ENCODE measurements at places on chromosomes 11 and 22.

GRCh38 chr11:5343474-5344335 is at the start of gene OR51B5:
Gene OR51B5, minus strand, starts transcription at chr11:5343524. Its CDS starts 0 bp downstream, at chr11:5343524.
- no peak for DNase-seq

DNA sequence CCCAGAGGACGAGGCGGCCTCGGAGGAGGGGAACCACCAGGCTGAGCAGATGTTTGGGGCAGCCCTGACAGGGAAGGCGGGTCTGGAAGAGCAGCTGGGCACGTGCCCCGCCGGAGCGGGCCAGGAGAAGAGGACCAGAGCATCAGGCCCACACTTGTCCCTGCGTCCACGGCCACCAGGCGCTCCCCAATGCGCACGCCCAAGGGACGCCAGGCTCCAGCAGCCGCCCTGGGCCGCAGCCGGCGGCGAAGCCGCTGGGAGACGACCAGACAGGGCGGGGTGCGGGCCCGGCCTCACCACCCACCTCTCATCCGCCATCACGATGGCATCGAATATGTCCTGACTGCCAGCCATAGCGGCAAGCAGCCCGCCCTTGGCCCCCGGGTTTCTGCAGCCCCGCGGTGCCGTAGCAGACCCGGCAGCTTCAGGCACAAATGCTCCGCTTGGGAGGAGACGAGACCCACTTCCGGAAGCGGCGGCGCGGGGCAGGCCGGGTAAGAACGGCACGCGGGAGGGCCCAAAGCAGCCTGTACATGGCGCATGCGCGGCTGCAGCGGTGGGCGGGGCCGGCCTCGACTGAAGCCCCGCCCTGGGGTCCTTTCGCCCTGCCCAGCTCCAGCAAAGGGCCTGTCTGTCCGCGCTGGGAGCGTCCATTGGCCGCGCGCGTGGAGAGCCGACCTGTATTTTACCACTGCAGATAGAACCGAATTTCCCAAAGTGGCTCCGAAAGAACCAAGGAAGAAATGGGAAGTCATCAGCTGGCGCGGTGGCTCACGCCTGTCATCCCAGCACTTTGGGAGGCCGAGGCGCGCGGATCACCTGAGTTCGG is at the start of gene LTO1:
LTO1 (minus strand) TSS at position 468 of the 829 bp plus-strand sequence; CDS start at position 354, 114 bp downstream.
- DNase-seq: peak; percentile 99

GRCh38 chr22:29070490-29070889 is 2.3 kb upstream of the KREMEN1 start:
- no peak for DNase-seq

- DNase-seq: no peak
These were observed 12.0 kb downstream of the STX3 start for GRCh38 chr11:59767225-59767611.

DNA sequence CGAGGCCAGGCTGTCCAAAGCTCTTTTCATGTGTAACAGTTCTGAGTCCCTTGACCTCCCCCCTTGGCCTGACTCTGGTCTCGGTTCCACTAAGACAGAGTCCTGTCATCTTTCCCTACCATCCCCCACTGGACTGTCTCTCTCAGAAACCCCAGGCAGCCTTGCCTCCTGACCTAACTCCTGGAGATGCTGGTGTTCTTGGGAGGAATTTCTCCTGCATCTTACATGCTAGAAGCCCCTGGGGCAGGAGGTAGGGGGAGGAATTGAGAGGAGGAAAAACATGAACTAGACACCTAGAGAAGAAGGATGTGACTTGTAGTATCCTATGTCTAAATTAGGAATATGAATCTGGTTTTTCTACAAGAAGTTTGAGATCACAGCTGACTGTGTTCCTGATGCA is 648 bp upstream of the IL18BP start:
- no peak for DNase-seq

GRCh38 chr11:18526130-18526520 is 617 bp downstream of the TSG101 start:
- DNase-seq: no peak

GRCh38 chr11:115300660-115301428 is 203.4 kb downstream of the CADM1 start:
- no peak for DNase-seq

GRCh38 chr22:27598792-27599191 is 202.8 kb downstream of the MN1 start:
- no peak for DNase-seq

GRCh38 chr11:121372671-121373429 is 79.3 kb upstream of the SORL1 start:
- DNase-seq: no peak

DNA sequence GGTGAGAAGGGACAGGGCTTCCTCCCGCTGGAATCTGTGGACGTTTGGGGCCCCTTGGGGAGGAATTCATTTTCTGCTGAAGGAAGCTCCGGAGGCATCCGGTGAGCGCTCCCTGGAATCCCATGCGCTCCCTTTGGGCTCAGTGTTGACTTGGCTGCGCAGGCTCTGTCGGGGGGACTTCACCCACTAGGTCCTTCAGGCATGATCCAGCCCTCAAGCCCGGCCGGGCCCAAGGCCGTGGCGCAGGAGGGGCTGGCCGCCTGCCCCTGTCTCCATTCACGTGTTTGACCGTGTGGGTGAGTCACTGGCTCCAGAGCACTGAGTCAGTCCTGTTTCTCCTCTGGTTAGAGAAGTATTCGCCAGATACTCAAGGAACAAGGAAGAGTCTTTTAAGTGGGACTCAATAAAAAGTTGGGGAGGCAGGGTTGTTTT is 1.4 kb downstream of the CTTN start:
- DNase-seq: peak; percentile 96

Measured in aorta (tissue), 5 donors.